MM.1S (cell line): ENCODE measurements at places on chromosomes 2 and 18.

DNA sequence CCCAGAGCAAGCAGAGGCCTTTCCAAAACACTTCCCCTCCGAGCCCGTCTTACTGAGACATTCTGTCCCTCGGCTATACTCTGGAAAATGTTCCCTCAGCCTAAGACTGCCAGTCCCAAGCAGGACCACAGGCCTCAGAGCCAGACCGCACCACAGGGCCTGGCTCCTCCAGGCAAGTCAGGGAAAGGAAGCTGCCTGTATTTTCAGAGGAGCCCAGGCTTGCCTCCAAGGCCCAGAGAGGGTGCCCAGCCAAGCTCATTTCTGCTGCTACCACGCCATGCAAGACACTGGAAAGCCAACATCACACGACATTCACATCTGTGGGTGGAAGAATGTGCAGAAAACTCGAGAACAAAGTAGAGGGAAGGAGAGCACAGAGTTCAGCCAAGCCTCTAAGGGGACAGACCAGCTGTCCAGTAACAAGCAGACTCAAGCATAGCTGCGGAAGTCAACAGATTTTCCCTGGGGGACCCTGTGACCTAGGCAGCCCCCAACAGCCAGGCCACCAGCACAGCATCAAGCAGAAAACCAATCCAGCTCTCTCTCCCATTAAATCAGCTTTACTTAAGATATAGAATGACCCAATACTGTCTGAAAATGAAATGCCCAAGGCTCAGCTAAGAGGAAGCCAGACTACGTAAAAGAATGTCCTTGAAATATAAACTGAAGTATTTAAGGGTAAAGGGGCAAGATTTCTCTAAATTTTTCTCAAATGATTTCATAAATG, 123.9 kb downstream of the ZFP36L2 start:
- no peaks in the 10 kb centered on the region for H3K4me1 ChIP-seq
- DNase-seq, result no peak
- no peaks in the 10 kb centered on the region for H3K27me3 ChIP-seq
- no peak overlapping the region for H3K4me3 ChIP-seq

DNA sequence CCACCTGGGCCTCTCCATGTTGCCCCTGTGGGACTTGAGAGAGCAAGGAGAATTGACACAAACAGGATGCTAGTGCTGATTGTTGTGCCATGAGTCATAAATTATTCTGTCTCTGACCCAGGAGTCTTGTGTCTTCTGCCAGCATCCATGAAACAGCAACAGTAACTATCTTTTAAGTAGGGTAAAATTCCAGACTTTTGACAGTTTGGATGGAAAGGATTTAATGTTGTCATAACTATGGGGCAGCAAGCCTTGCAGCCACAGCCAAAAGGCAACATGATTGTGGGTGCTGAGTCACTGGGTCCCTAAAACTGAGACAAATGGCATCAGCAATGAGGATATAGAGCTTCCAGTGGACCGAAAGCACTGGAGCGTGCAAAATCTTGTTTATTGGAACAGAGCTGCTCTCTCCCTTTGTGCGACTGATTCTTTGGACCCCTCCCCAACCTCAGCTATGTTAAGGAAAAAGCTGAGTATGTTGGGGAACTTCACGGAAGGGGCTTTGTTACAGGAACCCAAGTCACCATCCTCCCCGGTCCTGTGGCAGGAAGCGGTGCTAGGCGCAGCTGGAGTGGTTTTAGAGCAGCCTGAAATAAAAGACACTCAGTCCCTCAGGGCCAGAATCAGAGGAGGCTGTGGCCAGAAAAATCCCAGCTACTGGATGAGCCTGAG, 9.6 kb upstream of the ITPRIPL1 start:
- no peak overlapping the region for H3K27ac ChIP-seq
- no peaks in the 10 kb centered on the region for H3K36me3 ChIP-seq
- no peaks in the 10 kb centered on the region for H3K27me3 ChIP-seq
- H3K4me1 ChIP-seq, result 0 out of 2 replicates have a peak, but pooled peaks cover 4% of the 10 kb centered on the region
- no peak for DNase-seq
- no peak overlapping the region for H3K4me3 ChIP-seq

- no peak overlapping the region for H3K4me3 ChIP-seq
- DNase-seq, result no peak
- H3K4me1 ChIP-seq, result no peaks in the 10 kb centered on the region
- no peak overlapping the region for H3K27ac ChIP-seq
- no peaks in the 10 kb centered on the region for H3K27me3 ChIP-seq
Measured at GRCh38 chr2:239129147-239129920, 271.5 kb downstream of the HDAC4 start.

GRCh38 chr2:20675701-20676352, 8.9 kb downstream of the GDF7 start:
- peak overlapping the region; percentile 93 for H3K27ac ChIP-seq
- H3K4me3 ChIP-seq, result no peak overlapping the region
- DNase-seq, result peak; percentile 86
- H3K4me1 ChIP-seq, result peaks cover 53% of the 10 kb centered on the region
- no peaks in the 10 kb centered on the region for H3K36me3 ChIP-seq

- H3K4me3 ChIP-seq, result no peak overlapping the region
- peaks cover 10% of the 10 kb centered on the region for H3K4me1 ChIP-seq
- no peak overlapping the region for H3K27ac ChIP-seq
- DNase-seq, result no peak
- no peaks in the 10 kb centered on the region for H3K27me3 ChIP-seq
Measured at GRCh38 chr2:110874453-110875383, 142.3 kb downstream of the ACOXL start.
